ENCODE measurements at places on chromosomes 16 and 17.

DNA sequence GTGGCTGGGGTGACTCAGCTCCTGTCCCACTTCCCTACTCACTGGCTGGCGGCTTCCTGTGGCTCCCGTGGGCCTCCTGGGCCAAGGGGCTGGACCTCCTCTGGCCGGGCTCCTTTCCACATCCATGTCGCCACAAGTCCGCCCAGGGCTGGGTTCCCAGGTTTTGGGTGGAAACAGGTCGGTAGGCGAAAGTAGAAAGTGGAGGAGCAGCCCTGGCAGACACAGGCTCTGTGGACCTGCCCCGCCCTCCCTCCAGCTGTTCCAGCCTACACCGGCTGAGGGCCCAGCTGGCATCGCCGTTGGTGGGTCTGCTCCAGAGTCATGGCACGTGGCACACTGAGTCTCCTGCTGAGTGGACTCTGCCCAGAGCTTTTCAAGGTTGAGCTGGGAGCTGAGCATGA, 28.7 kb downstream of the GSE1 start:
- no peak for DNase-seq

DNA sequence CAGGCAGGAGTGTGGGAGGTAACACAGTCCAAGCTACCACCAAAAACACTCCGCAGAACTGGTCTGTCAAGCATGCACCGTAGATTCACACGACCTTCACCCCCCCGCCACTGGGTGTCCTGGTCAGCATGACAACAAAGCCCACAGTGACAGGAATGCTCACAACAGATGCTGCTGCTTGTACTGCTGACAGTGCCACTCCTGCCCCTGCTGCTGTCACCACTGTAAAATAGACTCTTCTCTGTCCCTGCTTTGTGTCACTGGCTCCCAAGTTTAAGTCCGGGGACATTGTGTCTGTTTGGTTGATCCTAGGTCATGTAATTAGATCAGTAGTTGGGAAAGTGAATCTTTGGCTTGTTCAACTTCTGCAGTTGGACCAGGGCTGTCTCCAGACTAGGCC, 7.0 kb upstream of the ODF4 start:
- DNase-seq: no peak

DNA sequence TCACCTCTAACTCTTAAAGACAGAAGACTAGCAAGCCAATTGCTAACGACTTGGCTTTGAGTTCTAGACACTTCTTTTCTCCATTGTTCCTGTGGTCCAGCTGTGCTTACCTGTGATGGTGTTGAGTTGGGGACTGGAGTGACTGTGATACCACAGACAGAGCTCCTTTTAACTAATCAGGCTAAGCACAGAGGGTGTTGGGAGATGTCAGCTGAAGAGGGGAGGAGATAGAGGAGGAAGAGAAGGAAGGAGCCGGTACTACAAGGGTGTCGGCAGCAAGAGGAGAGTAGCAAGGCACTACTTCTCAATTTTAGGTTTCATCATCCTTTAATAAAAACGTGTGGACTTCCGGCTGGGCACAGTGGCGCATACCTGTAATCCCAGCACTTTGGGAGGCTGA, 5.1 kb upstream of the MYO1D start:
- DNase-seq: no peak

DNA sequence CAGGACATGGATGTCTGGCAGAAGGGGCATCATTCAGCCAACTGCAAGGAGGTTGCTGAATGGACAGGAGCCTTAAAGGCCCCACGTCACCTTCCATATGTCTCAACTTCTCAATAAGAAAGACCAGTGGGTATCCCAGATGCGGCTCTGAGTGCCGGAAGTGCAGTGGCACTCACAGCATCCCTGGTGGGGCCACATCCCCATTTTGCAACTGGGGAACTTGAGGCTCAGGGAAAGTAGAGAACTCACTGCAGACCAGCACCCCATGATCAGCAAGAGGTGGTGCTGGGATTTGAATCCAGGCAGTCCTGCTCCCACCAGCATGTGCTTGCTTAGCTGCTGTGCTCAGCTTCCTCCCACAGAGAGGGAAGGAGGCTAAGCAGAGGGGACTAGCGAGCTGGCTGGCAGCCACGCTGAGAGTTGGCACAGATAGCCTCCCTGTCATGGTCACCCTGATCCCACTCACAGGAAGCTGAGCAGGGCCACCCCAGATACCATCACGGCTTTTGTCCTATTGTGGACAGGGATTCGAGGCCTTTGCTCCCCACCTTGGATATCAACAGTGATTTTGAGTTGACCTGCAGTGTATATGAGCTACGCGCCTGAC, 294.2 kb upstream of the FOXF1 start:
- DNase-seq: no peak

DNA sequence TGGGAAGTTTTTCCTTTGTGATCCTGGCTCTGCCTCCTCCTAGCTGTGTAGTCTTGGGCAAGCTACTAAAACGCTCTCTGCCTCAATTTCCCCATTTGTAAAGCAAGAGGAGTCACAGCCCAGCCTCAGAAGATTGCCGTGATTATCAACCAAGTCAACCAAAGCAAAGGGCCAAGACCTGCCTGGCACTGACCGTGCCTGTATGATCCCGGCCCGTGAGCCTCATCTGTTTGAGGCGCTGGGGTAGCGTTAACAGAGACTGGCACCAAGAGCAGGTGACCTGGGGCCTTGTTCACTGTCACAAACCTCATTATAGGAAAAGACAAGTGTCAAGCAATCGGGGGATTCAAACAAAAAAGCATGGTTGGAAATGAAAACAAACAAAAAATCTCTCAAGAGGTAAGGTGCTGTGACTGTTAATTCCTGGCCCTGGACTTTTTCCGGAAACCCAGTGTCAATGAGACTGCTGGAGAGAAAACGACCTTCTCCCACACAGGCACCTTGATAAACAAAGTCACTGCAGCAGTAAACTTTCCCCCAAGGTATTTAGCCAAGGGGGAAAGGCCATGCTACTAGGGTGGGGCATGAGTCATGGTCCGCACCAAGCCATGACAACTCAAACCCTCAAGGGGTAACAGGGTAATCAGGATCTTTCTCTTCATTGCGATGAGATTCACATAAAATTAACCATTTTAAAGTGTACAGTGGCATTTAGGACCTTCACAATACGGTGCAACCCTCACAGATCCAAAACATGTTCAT, 5.4 kb downstream of the MEAK7 start:
- DNase-seq: no peak

GRCh38 chr16:29154676-29155121, 169.8 kb downstream of the LAT start:
- DNase-seq: no peak

DNA sequence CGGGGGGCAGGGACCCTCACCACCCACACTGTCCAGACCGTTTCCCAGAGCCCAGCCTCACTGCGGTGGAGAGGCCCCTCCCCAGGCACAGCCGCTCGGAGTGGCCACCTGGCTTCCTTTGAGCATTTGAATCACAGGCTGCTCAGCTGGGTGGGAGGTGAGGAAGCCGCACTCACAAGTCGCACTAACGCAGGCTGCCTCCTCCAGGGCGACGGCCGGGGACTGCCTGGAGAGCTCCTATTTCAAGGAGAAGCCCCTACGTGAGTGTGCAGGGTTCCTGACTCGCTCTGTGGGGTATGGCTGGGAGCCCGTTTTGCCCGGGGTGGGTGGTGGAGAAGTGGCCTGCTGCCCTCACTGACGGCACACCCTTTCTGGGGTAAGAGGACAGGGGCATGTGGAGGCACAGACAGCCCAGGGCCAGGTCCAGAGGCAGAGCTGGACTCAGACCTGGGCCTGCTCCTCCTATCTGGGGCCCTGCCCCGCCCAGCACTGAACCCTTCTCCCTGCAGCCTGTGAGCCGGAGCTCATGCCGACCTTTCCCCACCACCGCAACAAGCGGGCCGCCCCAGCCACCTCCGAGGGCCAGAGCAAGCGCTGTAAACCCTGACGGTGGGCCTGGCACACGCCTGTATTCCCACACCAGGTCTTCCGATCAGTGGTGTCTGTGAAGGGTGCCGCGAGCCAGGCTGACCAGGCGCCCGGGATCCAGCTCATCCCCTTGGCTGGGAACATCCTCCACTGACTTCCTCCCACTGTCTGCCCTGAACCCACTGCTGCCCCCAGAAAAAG, 6.2 kb downstream of the SPATA2L start:
- DNase-seq: no peak

- DNase-seq: no peak
Measured at GRCh38 chr17:30132615-30133014, 16.0 kb downstream of the NSRP1 start.

DNA sequence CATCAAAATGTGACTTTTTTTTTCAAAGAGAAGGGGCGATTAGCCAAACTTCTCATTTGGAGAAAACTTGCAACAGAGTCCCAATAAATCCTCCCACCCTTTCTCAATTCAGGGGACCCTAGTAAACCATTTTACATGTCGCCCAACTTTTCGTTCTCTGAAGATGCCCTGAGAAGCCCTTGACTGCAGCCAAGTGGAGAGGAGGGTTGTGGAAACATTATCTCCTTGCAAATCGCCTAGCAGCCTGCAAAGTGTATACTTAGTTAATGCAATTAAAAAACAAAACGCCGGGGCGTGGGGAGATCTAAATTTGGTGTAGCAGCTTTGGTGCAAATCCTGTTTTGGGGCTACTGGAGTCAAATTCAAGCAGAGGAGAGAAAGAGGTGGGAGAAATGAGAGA, 1.2 kb upstream of the SHISA9 start:
- no peak for DNase-seq

- DNase-seq: peak; percentile 95
Measured at GRCh38 chr17:48816774-48817590, at the start of gene TTLL6. Gene TTLL6 (minus strand): TSS chr17:48817229. CDS start chr17:48817072, 157 bp downstream.

DNA sequence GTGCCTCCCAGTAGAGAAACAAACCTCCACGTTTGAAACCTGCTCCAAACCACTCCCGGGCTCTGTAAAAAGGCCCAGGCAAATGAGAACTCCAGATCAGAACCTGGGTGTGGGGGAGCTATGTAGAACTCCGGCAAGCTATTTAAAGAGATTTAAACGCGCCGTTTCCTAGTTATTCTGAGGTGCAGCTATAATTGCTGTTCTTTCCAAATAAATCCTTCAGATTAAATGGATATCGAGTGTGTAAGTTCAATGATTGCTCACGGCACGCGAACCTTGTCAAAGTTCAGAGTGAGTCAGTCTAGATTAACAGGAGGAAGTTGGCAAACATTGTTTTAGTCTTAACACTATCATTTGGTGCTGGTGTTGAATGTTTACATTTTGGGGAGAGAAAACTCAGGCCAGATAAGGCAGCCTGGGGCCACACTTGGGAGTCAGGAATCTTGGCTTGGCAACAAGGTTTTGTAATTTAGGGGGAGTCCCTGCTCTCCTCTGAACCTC, 92.9 kb upstream of the SALL1 start:
- DNase-seq: no peak

GRCh38 chr16:1812732-1813163, 13.9 kb downstream of the HAGH start:
- peak; percentile 47 for DNase-seq

- no peak for DNase-seq
Measured at GRCh38 chr16:56773532-56773931, 43.6 kb downstream of the NUP93 start.
